ENCODE measurements at places on chromosomes 12 and 14.

DNA sequence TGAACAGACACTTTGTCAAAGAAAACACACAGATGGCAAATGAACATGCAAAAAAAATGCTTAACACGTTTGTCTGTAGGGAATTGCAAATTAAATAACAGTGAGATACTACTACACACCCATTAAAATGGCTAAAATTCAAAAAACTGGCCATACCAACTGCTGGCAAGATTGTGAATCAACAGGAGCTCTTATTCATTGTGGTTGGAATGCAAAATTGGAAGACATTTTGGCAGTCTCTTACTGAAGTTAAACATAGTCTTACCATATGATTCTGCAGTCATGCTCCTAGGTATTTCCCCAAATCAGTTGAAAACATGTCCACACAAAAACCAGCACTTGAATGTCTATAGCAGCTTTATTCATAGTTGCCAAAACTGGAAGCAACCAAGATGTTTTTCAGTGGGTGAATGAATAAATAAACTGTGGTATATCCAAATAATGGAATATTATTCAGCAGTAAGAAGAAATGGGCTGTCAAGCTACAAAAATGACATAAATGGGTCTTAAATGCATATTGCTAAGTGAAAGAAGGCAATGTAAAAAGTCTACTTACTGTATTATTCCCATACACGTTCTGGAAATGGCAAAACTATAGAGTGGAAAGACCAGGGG lies 91.4 kb downstream of the PLEKHA5 start:
- no peak for DNase-seq
- no peak overlapping the region for H3K4me3 ChIP-seq
- H3K36me3 ChIP-seq: no peaks in the 10 kb centered on the region
- H3K4me1 ChIP-seq: no peaks in the 10 kb centered on the region
- H3K27me3 ChIP-seq: peaks cover 5% of the 10 kb centered on the region

DNA sequence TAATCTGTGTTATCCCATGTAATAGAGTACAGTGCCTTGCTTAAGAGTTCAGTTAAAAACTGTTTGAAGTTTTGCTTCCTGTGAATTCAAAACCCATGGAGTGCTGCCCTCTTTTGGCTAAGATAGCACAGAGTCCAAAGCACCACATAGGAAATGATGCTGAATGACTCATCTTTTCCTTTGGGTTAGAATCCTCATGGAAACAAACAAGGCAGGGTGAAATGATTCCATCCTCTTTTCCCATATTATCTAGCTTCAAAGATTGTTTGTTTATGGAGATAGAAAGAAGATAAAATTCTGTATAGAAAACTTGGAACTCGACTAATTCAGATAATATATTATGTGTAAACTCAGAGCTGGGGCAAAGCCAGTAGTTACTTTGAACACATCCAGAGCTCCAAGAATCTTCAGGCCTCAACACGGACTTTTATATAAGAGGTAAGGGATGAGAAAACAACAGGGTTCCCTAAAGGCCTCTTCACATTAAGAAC lies 87.4 kb downstream of the OTOGL start:
- H3K27me3 ChIP-seq: peaks cover 2% of the 10 kb centered on the region
- DNase-seq: peak; percentile 18
- no peak overlapping the region for H3K4me3 ChIP-seq
- H3K27ac ChIP-seq: no peak overlapping the region
- H3K36me3 ChIP-seq: no peaks in the 10 kb centered on the region

GRCh38 chr14:97262336-97262735 lies 465.2 kb downstream of the VRK1 start:
- no peaks in the 10 kb centered on the region for H3K36me3 ChIP-seq
- no peaks in the 10 kb centered on the region for H3K4me1 ChIP-seq
- peaks cover 5% of the 10 kb centered on the region for H3K27me3 ChIP-seq
- no peak for DNase-seq

GRCh38 chr14:25953532-25954139 lies 644.2 kb downstream of the NOVA1 start:
- no peaks in the 10 kb centered on the region for H3K4me1 ChIP-seq
- DNase-seq: no peak
- H3K27me3 ChIP-seq: no peaks in the 10 kb centered on the region
- H3K4me3 ChIP-seq: no peak overlapping the region
- H3K36me3 ChIP-seq: no peaks in the 10 kb centered on the region
- no peak overlapping the region for H3K27ac ChIP-seq

DNA sequence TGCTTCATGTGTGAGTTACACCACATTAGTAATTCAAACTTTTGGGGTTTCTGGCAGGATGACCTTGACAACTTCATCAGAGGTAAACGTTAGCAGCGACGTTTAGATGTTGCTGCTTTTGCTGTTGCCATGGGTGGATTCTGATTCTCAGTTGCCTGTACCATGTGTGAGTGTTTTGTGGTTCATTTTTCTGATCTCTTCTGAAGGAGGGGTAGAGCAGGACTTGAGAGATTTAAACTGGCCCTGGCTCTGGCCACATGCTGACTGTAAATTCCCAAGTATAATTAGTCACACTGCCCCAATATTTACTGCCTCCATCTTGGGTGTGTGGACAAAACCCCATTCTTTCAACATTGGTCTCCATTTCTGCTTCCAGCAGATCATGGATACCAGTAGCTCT lies 110.4 kb downstream of the ETV6 start:
- H3K36me3 ChIP-seq: peaks cover 53% of the 10 kb centered on the region
- H3K27me3 ChIP-seq: no peaks in the 10 kb centered on the region
- no peak for DNase-seq
- H3K4me3 ChIP-seq: no peak overlapping the region
- H3K4me1 ChIP-seq: peaks cover 76% of the 10 kb centered on the region

GRCh38 chr12:106867651-106868050 lies 88.1 kb upstream of the TMEM263 start:
- no peaks in the 10 kb centered on the region for H3K27me3 ChIP-seq
- H3K4me3 ChIP-seq: no peak overlapping the region
- peaks cover 20% of the 10 kb centered on the region for H3K36me3 ChIP-seq
- no peaks in the 10 kb centered on the region for H3K4me1 ChIP-seq
- no peak for DNase-seq

DNA sequence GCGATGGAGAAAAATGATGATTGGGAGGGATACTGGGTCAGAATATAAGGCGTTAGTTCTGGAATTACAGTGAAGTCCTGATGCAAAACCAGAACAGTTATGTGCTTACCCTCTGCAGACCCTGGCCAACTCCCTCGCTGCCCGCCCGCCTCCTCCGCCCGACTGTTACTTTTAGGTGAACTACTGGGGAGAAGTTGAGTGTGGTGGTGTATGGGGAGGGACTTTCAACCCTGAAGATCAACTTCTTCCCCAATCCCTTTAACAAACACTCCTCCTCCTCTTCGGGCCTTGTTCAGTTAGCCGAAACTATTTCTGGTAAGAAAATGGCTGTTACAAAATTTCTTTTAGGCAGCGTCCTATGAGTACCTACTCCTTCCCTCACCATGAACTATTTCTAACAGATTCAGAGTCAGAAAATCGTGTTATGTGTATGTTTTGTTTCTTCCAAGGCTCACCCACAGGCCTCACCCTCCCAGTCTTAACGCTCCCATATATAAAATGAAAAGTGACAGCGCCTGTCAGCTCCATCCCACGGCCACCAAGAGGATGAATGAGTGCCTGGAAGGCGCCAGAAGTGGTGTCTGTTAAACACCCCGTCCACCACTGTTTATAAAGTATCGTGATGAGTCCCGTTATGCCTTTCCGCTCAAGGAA lies 1.3 kb downstream of the FBXO33 start:
- peaks cover 4% of the 10 kb centered on the region for H3K36me3 ChIP-seq
- H3K27me3 ChIP-seq: no peaks in the 10 kb centered on the region
- peaks cover 52% of the 10 kb centered on the region for H3K4me1 ChIP-seq
- H3K4me3 ChIP-seq: peak overlapping the region; percentile 94
- no peak for DNase-seq

DNA sequence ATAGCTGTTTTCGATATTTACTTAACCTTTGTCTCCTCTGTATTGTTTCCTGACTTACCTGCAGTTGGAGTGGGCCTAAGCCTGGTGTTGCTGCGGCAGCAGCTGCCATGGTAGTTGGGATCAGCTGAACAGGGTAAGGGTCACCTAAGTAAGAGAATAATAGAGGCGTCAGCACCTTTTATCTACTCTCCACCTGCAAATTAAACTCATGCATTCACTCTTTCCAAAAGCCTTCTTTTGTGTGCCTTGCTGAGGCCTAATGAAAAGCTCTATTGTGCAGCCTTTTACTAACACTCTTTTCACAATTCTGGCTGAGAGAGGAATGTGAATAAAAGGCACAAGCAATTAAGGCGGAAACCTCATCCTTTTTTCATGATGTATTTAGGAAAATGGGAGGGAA lies 308.7 kb downstream of the SOX5 start:
- no peaks in the 10 kb centered on the region for H3K4me1 ChIP-seq
- no peak overlapping the region for H3K27ac ChIP-seq
- no peaks in the 10 kb centered on the region for H3K27me3 ChIP-seq
- no peak for DNase-seq

GRCh38 chr12:73220951-73221350 lies 948.8 kb downstream of the TRHDE start:
- no peak overlapping the region for H3K27ac ChIP-seq
- DNase-seq: no peak
- no peaks in the 10 kb centered on the region for H3K27me3 ChIP-seq
- H3K4me1 ChIP-seq: no peaks in the 10 kb centered on the region

DNA sequence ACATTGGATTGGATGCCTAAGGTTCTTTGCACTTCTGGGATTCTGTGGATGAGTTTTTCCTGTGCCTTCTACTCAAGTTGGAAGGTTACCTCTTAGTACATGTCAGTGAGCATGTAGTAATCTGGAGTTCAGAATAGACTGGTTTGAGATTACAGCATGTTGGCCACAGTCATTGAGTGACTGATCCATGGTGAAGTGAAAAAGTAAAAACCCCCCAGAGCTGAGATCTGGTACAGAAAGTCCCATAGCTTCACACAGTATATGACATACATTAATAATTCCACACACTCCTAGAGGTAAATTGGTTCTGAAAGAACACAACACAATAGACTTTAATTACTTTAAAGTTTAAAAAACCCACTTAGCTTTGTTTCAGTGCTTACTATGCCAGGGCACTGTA lies 11.9 kb upstream of the CCND2 start:
- peaks cover 7% of the 10 kb centered on the region for H3K4me1 ChIP-seq
- H3K27ac ChIP-seq: no peak overlapping the region
- no peak for DNase-seq
- peaks cover 16% of the 10 kb centered on the region for H3K27me3 ChIP-seq
- H3K36me3 ChIP-seq: peaks cover 2% of the 10 kb centered on the region

DNA sequence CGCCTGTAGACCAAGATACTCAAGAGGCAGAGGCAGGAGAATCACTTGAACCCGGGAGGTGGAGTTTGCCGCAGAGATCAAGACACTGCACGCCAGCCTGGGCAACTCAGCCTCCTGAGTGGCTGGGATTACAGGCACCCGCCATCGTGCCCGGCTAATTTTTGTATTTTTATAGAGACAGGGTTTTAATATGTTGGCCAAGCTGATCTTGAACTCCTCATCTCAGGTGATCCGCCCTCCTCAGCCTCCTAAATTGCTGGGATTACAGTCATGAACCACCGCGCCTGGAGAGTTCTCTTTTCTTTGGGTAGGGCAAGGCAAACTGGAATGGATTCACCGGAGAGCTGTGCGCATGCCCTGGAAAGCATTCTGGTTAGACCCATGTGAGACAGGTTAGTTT lies 179.3 kb upstream of the ALG10B start:
- no peak overlapping the region for H3K4me3 ChIP-seq
- DNase-seq: no peak
- H3K27ac ChIP-seq: no peak overlapping the region
- no peaks in the 10 kb centered on the region for H3K4me1 ChIP-seq
- H3K36me3 ChIP-seq: no peaks in the 10 kb centered on the region
- peaks cover 5% of the 10 kb centered on the region for H3K27me3 ChIP-seq

DNA sequence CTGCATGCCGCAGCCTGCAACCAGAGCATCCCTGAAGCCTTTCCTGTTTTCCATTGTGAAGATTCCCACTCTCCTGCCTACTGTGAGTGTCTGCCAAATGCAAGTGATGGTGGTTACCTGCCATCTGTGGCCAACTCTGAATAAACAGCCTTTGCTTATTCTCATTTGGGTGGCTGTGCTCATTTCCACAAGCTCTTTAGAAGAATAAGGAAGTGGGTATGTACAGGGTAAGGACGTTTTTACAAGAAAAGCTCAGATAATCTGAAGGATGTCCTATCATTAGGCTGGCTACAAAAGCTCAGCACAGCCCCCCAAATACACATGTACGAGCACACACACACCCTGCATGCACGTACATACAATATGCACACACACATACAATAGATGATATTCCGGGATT lies 7.3 kb upstream of the RNASE1 start:
- no peak for DNase-seq
- H3K4me1 ChIP-seq: no peaks in the 10 kb centered on the region
- peaks cover 15% of the 10 kb centered on the region for H3K27me3 ChIP-seq

DNA sequence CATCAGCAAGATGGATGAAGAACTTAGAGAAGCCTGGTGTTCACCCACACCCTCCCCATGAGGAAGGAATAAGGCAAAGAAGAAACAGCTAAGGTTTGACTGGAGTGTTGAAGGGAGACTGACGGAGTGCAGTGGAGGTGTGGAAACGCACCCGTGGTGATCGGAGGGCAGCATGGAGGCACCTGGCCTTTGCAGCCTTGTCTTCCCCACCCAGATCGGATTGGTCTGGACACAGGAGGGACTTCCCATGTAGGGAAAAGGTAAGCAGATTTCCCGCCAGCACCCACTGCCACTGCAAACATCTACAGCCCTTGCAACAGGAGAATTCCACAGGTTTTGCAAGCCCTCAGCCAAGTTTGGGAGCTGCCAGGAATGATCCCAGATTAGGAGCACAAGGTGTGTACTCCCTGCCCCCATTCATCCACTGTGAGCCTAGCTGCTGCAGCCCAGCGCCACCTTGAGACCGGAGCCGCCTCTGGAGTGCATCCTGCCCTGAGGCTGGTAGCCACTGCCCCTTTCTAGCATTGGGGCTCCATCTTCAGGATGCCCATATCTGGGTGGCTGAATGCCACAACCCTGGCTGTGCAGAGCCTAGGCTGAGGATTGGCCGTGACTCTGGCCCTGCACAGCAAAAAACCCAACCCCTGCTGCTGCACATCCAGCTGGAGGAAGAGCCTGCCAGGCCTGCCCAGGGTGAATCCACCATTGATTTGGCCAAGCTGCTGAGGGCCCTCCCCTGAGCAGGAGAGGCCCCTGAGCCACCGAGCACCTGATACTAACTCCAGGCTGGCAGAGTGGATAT lies 411.1 kb downstream of the TMEM121 start:
- H3K36me3 ChIP-seq: no peaks in the 10 kb centered on the region
- DNase-seq: no peak
- H3K4me3 ChIP-seq: no peak overlapping the region
- peaks cover 24% of the 10 kb centered on the region for H3K27me3 ChIP-seq

- no peak overlapping the region for H3K4me3 ChIP-seq
- peaks cover 2% of the 10 kb centered on the region for H3K27me3 ChIP-seq
- no peak for DNase-seq
- H3K36me3 ChIP-seq: no peaks in the 10 kb centered on the region
- no peaks in the 10 kb centered on the region for H3K4me1 ChIP-seq
These were observed 17.3 kb downstream of the TPH2 start for GRCh38 chr12:71955970-71956369.

- H3K4me1 ChIP-seq: no peaks in the 10 kb centered on the region
- no peaks in the 10 kb centered on the region for H3K27me3 ChIP-seq
- DNase-seq: no peak
These were observed 181.1 kb downstream of the BTG1 start for GRCh38 chr12:91964501-91964900.

GRCh38 chr14:39722547-39723273 lies 290.5 kb upstream of the FBXO33 start:
- H3K27me3 ChIP-seq: no peaks in the 10 kb centered on the region
- no peak for DNase-seq
- no peaks in the 10 kb centered on the region for H3K4me1 ChIP-seq
- no peaks in the 10 kb centered on the region for H3K36me3 ChIP-seq
- H3K27ac ChIP-seq: no peak overlapping the region

- no peak overlapping the region for H3K27ac ChIP-seq
- H3K4me3 ChIP-seq: no peak overlapping the region
- no peak for DNase-seq
- H3K27me3 ChIP-seq: no peaks in the 10 kb centered on the region
- H3K4me1 ChIP-seq: no peaks in the 10 kb centered on the region
These were observed 245.8 kb downstream of the FBXL14 start for GRCh38 chr12:1348606-1349005.
